Activated CD4-positive, alpha-beta T cell treated with anti-CD3 and anti-CD28 coated beads, Interleukin-2, amount 10 ng/mL, durations not matched to agents 7 days and 5 days (primary cell): ENCODE measurements at places on chromosomes 5 and 9. TPM values are rescaled to one million over a fixed set of nuclear protein-coding genes. Genes with fewer than 3 reads are reported as not detected.

DNA sequence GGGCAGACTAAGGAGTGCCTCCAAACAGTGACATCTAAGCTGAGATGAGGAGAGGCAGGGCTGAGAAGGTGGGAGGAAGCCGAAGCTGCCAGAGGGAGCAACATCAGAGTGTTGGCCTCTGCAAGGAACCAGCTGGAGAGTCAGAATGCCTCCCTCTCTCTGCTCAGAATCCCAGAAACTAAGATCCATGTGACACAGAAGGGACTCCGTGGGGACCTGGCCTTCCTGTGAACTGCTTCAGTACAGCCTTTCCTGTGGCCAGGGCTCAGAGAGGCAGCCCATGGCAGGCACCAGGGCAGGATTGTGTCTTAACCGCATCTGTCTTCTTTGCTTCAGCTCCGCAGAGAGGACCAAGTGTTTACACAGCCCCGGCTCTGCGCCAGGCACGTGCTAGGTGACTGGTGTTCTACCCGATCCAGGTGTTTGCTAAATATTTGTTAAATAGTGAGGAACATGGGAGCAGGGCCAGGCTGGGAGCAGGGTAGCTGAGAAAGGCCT is 33.5 kb downstream of the KCNMB1 start:
- no peaks in the 10 kb centered on the region for H3K4me1 ChIP-seq
- no peak overlapping the region for H3K27ac ChIP-seq
- peaks cover 23% of the 10 kb centered on the region for H3K27me3 ChIP-seq

DNA sequence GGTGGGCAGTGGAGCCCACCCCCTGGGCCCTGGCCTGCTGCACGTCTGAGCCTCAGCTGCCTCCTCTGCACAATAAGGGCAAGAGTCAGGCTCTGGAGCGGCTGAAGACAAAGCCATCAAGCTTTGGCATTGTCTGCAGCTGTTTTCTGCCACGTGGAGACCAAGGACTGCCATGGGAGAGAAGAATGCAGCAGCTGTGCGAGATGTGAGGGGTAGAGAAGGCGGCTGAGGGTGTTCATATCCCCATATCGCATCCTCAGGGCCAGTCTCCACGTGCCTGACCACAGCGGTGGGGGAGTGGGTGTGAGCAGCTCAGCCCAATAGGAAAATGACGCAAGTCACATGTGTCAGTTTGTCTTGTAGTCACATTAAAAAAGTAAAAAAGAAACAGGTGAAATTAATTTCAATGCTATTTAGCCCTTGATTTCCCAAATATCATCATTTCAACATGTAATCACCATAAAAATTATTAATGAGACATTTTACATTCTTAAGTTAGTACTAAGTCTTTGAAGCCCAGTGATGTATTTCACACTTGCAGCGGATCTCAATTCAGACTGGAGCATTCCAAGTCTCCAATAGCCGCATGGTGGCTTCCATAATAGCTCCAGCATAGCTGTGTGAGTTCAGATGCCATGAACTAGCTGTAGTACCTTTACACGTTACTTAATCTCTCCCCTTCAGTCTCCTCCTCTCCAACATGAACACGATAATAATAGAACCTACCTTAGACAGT is 6.6 kb downstream of the C1QTNF2 start:
- DNase-seq: no peak
- H3K4me1 ChIP-seq: no peaks in the 10 kb centered on the region
- peaks cover 9% of the 10 kb centered on the region for H3K27me3 ChIP-seq
- no peak overlapping the region for H3K4me3 ChIP-seq
- H3K36me3 ChIP-seq: no peaks in the 10 kb centered on the region

DNA sequence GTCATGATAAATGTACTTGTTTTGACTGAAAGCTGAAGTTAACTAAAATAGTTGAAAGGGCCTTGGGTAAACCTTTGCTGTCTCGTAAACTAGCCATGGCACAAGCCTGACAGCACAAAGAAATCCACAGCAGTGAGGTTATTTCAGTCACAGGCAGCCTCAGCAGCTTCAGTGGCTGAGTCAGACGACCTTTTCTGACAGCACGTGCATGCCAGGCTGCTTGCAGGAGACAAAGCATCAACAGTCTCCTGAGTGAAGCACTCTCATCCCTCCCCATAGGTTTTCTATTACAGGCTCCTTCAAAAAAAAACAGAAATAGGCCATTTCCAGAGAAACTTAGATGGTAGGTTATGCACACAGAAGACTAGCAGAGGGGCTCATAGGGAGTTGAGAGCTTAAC is 34.6 kb downstream of the OXCT1 start:
- no peaks in the 10 kb centered on the region for H3K27me3 ChIP-seq
- H3K4me1 ChIP-seq: peaks cover 39% of the 10 kb centered on the region
- no peak for DNase-seq
- H3K27ac ChIP-seq: no peak overlapping the region
- H3K4me3 ChIP-seq: no peak overlapping the region
- peaks cover 73% of the 10 kb centered on the region for H3K36me3 ChIP-seq

- no peak overlapping the region for H3K27ac ChIP-seq
- no peak overlapping the region for H3K4me3 ChIP-seq
- peaks cover 2% of the 10 kb centered on the region for H3K27me3 ChIP-seq
- no peaks in the 10 kb centered on the region for H3K36me3 ChIP-seq
Measured at GRCh38 chr5:2186472-2187015, 303.8 kb upstream of the IRX4 start.

- H3K4me1 ChIP-seq: peaks cover 5% of the 10 kb centered on the region
- no peak for DNase-seq
- peaks cover 38% of the 10 kb centered on the region for H3K27me3 ChIP-seq
- H3K4me3 ChIP-seq: no peak overlapping the region
- no peaks in the 10 kb centered on the region for H3K36me3 ChIP-seq
- no peak overlapping the region for H3K27ac ChIP-seq
Measured at GRCh38 chr5:159864885-159865691, 51.2 kb upstream of the ADRA1B start.

The SLC6A3 gene
- 0.08 TPM for total RNA-seq
